ENCODE measurements at places on chromosomes 1 and 21. TPM values are rescaled to one million over a fixed set of nuclear protein-coding genes. Genes with fewer than 3 reads are reported as not detected.

CFHR1 gene
- total RNA-seq, result not detected

DNA sequence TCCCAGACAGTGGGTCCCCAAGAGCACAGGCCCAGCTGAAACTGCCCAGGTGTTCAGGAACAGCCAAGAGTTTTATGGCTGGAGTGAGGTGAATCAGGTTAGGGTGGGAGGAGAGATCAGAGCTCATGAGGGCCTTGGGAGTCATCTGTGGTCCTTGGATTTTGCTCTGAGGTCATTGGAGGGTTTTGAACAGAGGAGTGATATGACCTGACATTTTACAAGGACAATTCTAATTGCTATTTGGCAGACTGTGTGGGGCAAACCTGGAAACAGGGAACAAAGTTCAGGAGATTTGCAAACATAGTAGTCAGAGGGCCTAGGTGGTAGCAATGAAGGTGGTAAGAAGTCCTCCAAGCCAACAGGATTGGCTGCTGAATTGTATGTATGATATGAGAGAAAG is 31.1 kb upstream of the LRRN2 start:
- no peak for DNase-seq

GRCh38 chr1:80673935-80674597 is 1126.7 kb upstream of the ADGRL2 start:
- DNase-seq, result no peak

GRCh38 chr1:63701187-63701586 is 72.6 kb upstream of the ROR1 start:
- DNase-seq, result peak; percentile 31

DNA sequence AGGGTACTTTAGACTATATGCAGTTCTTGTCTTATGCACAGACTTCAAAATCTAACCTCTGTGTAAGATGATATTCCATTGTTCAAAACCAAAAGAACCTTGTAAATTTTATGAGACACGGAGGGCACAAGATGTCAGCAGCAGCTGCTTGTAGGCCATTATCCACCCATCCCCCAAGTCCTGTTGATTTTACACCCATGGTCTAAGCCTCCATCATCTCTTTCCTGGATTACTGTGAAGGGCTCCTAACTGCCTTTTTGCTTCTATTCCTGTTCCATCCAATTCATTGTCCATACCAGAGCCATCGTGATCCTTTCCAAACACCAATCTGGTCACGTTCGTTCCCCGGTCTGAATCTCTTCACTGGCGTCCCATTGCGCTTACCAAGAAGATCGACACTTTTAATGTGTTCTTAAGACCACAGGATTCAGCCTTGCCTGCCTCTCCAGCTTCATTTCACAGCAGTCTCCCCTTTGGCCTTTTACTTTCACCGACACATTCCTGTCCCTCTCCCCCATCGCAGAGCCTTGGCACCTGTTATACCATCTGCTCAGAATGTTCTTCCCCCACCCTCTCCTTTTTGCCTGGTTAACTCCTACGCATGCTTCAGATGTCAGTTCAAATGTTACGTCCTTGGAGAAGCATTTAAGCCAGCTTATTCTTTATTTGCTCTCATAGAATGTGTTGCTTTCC is 107.3 kb upstream of the POU3F1 start:
- DNase-seq, result no peak

NUDT4B gene
- total RNA-seq, result 0.78 TPM

DNA sequence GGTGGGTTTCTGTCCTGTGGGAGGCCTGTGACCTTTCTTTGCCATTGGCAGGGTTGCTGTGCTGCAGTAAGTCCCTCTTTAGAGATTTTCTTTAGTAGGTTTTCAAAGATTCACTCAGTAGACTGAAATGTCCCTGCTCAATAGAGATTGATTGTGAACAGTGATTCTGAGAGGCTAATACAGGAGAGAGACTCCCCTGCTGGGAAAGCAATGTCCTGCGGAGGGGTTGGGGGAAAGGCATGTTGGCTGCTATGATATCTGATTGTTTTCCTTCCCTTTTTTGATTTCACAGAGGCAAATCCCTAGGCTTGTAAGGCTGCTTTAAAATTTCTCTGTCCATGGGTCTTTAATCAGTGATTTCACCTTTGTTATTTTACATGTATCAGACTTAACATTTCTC is 589.9 kb downstream of the ADGRL2 start:
- DNase-seq, result no peak

- no peak for DNase-seq
Observed at GRCh38 chr1:54570161-54570560, 22.1 kb downstream of the ACOT11 start.

IL19 gene
- total RNA-seq, result not detected

KRTAP10-12 gene
- total RNA-seq, result not detected

COL24A1 gene
- total RNA-seq, result not detected

TMPRSS2 gene
- 13.1 TPM for total RNA-seq

GRCh38 chr1:226717256-226717909 is 21.7 kb downstream of the ITPKB start:
- peak; percentile 37 for DNase-seq

DNA sequence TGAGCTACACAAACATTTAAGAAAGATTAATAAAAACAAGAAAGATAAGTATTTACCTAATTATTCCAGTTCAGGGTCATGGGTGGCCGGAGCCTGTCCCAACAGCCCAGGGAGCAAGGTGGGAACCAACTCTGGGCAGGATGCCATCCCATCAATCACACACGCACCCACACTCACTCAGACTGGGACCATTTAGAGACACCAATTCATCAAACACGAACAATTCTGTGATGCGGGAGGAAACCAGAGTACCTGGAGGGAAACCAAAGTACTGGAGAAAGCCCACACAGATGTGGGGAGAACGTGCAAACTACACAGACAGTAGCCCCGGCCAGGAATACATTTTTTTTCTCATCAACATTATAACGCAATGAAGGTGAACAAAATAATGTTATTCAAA is 16.2 kb downstream of the WASF2 start:
- no peak for DNase-seq

LRRIQ3 gene
- 0.52 TPM for total RNA-seq

DNA sequence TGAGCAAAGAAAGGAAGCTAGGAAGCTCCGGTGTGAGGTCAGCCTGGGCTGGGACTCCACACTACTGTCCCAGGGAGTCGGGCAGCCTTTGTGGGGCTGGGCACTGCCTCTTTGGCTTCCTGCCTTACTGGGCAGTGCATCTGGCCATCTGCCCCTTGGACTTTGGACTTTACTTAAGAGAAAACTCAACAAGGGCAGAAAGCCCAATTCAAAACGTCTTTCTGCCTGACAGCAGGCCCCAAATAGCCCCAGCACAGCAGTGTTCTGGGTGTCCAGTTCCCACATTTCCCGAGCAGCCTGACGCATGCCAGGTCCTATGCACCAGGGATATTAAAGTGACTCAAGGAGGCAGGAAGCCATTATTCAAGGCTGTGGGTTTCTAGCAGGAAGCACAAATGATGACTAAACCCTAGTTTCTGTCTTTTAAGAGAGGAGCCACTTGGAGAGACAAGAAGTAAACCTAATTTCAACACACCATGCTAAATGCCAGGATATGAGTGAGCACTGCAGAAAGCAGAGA is 37.9 kb upstream of the EDEM3 start:
- DNase-seq, result peak; percentile 71

SIK1 gene
- 19.7 TPM for total RNA-seq

DNA sequence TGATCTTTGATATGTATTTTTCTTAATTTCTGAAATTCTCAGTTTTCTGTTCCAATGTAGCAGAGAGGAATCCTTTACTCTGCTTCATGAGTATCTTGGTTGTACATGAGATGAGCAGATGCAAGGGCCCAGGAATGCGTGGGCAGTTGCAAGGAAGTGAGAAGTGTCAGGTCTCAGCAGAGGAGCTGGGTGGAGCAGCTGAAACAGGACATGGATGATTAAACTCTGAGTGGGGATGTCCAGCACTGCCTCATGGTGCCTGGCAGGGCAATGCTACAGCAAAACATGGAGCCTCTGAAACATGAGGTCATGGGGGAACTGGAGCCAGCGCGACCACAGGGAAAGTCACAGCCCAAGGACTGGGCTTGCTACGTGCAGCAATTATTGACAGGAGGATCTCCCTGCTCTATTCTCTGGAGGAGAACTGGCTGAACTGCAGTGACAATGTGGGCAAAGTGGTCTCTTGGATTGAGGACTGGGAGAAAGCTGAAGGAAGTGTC is 48.4 kb downstream of the COLGALT2 start:
- no peak for DNase-seq

- DNase-seq, result no peak
Observed at GRCh38 chr1:117675907-117676430, 70.1 kb downstream of the TENT5C start.

- no peak for DNase-seq
Observed at GRCh38 chr1:178452013-178452412, 44.8 kb downstream of the CLEC20A start.

PLPPR4 gene
- total RNA-seq, result 0.12 TPM

DNA sequence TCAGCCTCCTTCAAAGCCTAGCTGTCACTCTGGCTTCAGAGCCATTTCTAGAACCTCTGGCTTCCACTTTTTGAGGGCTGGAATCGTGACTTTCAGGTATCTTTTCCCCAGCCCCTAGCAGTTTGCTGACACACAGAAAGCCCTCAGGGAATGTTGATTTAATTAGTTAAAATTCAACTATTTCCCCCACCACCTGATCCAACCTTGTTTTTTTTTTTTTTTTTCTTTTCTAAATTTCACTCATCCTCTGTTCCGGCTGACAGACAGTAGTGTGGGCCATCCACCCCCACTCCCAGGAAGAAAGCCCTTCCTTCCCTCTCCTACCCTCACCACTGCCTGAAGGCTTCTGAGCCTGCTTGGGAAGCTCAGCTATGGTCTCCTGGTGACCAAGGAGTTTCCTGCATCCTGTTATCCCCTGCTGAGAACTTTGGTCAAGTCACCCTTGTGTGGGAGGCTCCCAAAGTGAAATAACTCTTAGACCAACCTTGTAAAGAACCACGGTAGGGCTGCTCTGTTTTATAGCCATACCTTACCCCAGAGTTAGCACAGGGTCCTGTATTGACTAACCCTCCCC is 29.4 kb downstream of the KCNJ6 start:
- no peak for DNase-seq

RPF1 gene
- 33.6 TPM for total RNA-seq

MAN1C1 gene
- total RNA-seq, result 0.37 TPM

DNA sequence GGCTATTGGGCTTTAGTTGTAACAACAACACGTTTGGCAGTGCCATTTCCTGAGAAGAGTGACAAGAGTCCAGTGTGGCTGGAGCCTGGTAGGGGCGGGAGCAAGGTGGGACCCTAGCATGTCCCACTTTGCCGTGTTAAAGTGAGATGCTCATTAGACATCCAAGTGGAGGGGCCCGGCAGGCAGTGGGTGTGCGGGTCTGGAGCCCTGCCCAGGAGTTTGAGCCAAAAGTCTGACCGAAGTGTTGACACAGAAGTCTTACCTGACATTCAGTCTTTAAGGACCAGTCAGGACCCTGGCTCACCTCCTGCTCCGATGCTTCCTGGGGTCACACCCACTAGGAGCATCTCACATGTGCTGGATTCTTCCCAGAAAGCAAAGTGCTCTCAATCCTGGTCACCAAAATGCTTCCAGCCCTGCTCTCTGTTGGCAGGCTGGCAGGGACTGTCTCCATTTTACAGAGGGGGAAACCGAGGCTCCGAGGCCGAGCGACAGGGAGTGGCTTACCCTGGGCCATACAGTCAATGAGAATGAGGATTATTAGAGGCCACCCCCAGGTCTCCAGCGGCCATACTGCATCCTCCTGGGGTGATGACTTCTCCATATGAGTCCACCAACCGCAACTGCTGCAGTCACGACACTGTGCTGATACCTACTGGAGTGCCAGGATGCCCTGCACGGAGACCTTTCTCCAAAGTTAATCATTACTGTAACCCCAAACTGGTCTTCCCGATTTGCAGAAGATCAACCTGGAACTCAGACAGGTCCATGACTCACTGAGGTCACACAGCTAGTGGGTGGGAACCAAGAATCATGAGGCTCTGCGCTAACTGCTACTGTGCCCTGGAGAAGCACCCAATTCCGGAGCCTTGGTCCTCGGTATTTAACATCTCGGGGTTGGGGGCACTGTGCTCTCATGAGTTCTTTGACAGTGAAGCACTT is 112.7 kb downstream of the PRDM2 start:
- DNase-seq, result peak; percentile 49

DNA sequence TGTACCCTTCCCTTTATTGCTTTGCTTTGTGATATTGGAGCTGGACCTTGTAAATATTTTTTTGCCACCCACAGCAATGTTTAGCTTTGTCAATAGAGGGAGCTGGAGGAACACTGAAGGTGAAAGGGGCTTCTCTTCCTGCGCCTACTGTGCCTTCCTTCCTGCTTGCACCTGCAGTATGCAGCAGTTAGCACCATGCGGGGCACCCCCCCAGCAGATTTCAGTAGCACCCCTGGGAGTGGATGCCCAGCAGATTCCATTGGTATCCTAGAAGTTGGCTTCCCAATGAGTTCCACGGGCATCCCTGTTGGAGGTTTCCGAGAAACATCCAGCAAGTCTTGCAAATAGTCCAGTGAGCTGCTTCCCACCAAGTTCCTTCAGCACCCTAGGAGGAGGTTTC is 25.6 kb downstream of the S100A10 start:
- DNase-seq, result peak; percentile 78

DNA sequence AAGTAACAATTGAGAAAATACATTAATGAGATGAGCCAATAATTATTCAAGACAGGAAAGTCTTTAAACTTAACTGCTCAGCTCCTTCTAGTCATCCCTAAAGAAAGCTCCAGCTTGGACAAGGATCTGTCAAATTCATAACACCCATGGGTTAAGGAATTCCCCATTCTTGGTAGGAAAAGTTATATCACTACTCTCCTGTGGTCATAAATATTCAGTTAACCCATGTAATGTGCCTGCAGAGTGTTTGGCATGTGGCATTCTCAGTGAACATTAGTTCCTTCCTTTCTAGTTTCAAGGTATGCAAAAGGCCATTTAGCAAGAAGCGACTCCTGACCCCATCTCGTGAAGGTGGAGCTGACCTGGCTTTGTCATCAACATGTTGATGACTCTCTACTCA is 76.7 kb upstream of the VCAM1 start:
- no peak for DNase-seq
